ENCODE measurements at places on chromosomes 4 and X.

DNA sequence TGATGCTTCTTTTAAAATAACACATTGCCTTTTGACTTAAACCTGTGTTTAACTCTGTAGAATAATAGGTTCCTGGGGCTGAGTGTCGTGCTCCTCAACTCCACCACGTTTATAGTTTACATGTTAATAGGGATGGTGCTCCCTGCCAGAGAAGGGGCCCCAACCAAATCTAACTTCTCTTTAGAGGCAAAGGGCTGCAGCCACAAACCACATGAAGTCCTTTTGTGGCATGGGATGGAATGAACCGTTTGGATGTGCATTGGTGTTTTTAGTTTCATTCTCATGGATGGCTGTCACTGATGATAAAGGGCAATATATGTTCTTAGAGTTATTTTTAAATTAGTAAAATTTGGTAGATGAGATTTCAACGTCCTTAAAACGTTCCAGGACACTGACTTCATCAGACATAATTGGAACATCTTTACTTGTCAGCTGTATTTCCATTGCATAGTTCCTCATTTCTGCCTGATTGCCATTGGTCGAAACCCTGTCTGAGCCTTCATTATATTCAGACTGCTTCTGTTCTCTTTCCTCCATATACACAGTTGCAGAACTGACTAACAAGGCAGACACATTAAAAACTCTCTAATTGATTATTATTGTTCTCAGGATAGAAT lies 60.4 kb upstream of the HPF1 start:
- DNase-seq: no peak

GRCh38 chrX:24494647-24495075 lies 29.6 kb downstream of the PDK3 start:
- DNase-seq: peak; percentile 16

DNA sequence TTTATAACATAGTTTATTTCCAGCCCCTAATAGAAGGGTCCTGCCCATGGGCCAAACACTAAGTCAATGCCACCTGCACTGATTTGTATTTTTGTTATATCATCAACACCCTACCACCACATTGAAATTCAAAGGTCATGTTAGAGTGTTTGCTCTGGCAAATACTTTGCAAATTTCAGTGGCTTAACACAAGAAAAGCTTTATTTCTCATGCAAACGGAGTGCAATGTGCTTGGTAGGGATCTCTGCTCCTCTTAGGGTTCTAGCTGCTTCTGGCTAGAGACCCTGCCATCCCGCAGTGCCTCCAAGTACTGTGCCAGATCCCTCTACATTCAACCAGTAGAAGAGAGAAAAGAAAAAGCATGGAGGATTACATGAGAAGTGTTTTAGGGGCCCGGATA lies 230.8 kb upstream of the TET2 start:
- no peak for DNase-seq

DNA sequence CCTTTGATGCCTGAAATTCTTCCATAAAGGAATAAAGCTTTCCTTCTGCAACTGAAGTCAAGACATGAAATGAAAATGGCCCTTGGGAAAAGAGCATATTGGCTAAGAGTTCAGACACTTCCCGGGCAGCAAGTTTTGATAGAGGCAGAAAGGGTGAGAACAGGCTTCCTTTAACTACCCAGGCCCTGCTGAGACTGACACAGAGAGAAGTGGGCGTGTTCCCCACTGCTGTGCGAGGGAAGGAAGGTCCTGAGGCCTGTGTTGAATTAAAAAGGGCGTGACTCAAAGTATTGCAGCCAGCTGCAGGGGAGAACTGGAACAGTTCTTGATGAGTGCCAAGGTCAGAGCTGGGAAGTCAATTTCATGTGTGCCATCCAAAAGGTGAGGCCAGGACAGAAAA lies 33.9 kb upstream of the ADGRG2 start:
- DNase-seq: no peak

DNA sequence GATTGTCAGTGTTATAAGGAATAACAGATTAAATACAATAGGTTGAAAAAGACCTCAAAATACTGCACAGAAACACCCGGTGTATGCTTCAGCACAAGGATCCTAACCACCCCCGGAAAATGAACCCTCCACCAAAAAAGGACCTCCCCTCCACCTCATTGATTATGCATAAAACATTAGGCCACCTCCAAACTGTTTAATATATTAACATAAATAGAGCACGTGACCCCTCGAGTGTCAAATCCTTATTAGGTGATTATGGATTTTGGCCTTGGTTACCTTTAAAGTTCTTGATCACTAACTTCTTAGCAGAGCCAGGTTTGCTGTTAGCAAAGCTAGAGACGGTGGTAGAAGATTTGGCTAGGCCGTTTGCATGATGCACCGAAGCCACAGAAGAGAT lies 958 bp downstream of the CUL4B start:
- no peak for DNase-seq

- DNase-seq: no peak
Observed at GRCh38 chr4:53622739-53623151, 31.5 kb upstream of the LNX1 start.

DNA sequence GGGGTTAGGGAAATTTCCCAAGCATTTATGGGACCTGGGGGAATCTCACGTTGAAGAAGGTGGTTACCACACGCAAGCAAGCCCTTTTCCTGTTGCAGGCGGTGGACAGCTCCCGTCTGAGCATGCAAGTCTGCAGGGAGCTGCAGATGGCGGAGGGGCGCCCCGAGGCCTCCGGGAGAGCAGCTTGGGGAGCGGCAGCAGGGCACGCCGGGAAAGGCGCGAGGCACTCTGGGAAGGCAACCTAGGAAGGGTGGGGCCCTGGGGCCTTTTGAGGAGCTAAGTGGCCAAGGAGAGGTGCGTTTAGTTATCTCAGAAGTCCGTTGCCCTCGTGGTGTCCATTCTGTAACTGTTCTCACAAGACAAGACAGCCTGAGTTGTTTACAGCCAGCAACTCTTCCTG lies 57.0 kb upstream of the SLC25A4 start:
- no peak for DNase-seq

GRCh38 chr4:177446586-177446985 lies 4.3 kb upstream of the AGA start:
- DNase-seq: no peak

DNA sequence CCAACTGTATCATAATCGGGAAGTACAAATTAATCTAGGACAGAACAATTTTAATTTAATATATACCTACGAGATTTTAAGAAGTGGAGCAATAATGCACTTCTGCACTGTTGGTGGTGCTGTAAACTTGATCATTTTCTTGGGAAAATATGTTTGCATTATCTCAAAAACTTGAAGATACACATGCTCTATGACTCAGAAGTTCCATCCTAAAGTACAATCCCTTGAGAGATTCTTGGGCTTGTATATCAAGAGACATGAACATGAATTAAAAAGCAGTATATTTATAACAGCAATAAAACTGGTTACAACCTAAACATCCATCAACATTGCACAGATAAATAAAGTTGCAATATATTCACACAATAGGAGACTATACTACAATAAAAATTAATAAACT lies 168.8 kb downstream of the CLCN4 start:
- no peak for DNase-seq

GRCh38 chr4:171221181-171221580 lies 592.0 kb upstream of the GALNTL6 start:
- no peak for DNase-seq

DNA sequence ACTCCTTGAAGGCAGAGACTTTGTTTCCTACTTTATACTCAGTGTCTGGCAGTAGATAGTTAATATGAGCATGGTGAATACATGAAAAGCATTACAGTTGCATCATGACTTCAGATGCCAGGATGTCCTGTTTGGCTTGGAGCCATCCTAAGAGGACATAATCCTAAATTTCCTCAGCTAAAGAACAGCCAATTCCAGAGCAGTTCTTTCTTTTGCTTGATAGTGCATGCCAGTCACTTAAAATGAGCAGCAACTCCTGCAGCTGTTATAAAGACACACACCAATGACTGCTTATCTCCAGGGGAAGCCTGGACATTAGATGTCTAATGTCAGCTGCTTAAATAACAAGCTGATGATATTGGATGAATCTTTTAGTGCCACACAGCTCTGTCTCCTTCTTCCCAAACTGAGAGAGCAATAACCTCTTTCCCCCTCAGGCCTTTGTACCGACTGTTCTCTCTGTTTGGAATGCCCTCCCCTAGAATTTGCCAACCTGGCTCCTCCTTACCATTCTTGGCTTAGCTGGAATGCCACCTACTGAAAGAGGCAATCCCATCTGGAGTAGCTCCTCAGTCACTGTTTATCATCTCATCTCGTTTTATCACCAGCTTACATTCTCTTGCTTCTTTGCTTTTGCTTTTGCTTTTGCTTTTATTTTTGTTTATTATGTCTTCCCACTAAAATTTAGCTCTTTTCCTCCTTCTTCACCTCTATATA lies 100.8 kb upstream of the USP38 start:
- DNase-seq: no peak

DNA sequence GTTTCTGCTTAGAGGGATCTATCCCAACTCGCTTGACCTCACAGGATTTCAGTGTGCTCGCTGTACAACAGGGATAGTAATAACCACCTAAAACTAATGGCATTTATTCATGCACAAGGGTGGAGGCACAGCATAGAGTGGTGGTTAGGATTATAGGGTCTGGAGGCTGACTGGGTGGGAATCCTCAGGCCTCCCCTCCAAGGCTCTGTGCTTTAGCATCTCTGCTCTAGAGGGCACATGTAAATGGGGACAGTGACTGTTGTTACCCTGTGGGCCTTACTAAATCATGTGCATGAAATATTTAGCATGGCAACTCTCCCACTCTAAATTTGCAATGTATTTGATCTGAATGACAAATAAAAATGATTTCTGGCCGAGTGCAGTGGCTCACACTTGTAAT lies 29.2 kb downstream of the VCX2 start:
- DNase-seq: no peak

DNA sequence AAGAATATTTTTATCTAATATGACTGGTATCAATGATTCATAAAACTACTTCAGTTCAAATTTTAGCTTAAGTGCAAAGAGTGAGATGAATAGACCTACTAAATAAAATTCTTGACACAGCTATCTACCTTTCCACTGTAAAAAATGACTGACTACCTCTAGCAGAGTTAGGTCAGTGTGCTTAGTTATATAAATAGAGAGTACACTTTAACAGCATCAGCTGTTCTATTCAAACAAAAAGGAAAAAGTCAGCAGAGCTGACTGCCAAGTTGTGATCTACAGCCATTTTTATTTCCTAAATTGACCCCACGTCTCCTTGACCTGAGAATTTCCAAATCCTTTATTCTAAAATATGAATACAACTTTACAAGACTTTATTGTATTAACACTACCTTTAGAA lies 262.4 kb downstream of the CAMK2D start:
- no peak for DNase-seq

DNA sequence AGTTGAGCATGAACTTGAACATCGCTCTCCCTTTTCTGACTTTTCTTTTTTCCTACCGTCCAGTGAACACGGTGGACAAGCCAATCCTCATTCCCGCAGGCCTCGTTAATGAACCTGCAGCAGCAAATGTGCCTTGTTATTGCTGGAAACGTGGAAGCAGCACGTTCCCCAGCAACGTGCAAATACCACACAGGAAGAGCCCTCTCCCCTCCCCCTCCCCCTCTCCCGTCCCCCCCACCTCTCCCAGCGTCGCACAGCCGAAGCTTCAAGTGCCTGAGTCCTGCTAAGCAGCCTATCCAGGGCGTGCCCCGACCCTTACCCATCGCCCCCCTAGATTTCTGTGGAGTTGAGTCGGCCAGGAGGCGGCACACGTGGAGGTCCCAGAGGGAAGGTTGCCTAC lies 219.9 kb downstream of the BCOR start:
- no peak for DNase-seq

- DNase-seq: no peak
Observed at GRCh38 chr4:37797374-37797773, 29.1 kb upstream of the PGM2 start.

- peak; percentile 99 for DNase-seq
Observed at GRCh38 chr4:143411527-143412419, 75.1 kb downstream of the GAB1 start.

DNA sequence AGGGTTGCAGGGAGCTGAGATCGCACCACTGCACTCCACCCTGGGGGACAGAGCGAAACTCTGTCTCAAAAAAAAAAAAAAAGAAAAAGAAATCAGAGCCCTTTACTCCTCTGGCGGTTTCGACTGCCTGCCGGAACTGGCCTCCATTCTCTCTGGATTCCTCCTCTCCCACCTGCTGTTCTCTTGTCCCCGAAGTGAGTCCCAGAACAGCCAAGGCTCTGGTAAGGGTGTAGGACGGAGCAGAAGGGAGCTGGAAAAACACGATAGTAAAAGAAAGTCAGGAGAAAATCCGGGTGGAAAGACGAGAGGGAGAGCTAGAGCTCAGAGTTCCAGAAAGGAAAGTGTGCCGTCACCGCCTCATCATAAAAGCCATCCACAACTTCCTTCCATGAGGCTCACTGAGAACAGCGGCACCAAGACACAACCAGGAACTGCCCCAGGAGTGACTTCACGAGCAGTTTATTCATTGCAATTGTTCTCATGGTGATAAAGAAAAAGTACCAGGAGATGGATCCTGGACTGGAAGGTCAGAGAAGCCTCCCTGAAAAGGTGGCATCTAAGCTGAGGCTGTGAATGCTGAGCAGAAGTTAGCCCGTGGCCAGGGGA lies 12.3 kb downstream of the TLR3 start:
- no peak for DNase-seq

GRCh38 chrX:45009371-45010000 lies 136.5 kb downstream of the KDM6A start:
- no peak for DNase-seq

DNA sequence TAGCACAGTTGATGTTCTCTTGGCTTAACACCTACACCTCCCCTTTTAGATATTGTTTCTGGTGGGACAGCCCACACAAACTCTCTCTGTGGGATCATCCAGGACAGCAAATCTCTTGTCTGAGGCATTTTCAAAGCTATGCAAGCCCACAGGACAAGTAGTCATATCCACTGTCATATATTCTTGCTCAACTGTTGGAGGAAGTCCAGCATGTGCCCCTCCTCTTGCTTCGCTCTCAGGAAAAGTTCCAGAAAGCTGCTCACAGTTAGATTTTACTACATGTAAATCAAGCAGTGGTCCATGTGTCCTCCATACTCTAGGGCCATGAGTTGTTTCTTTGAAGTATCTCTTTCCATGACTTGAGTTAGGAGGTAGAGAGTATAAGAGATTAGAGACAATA lies 260.7 kb downstream of the INPP4B start:
- no peak for DNase-seq

GRCh38 chr4:2806390-2807355 lies 13.8 kb downstream of the SH3BP2 start:
- peak; percentile 29 for DNase-seq

- no peak for DNase-seq
Observed at GRCh38 chrX:103794119-103794518, 17.5 kb downstream of the PLP1 start.

- DNase-seq: no peak
Observed at GRCh38 chr4:152077582-152077981, 316.8 kb upstream of the GATB start.

DNA sequence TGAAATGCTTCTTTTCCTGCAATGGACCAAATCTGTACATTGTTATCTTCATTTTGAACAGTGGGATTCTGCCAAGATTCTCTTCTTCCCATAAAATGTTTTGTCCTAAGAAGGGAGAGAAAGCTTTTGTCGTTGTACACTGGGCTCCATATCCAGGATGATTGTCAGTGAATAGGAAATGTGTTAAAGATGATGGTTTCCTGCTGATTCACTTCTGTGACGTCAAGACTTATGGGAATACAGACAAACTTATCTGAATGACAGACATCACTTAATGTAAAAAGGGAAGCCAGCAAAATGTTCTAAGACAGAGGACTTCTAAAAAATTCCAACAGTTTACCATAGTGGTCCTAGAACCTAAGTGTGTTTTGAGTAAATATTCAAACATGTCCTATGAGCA lies 53.7 kb upstream of the HPF1 start:
- no peak for DNase-seq

Measured in hippocampal formation (tissue), 2 donors.